ENCODE measurements at places on chromosomes 7 and 10.

DNA sequence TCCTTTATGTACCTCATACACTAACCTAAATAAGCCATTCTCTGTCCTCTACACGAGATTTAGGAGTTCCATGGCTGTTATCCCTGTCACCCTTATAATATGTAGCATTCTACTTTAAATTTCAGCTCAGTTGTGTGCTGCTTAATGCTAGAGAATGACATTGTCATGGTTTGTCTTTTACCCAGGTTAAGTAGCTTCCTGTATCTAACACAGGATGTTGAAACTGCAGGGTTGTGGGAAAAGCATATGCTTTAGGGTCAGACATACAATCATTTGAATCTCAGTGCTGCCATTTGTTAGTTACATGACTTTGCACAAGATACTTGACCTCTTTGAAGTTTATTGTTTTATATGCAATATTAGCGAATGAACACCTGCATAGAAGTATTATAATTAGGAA lies 235.1 kb upstream of the CACNA2D1 start:
- ATAC-seq = no peak

DNA sequence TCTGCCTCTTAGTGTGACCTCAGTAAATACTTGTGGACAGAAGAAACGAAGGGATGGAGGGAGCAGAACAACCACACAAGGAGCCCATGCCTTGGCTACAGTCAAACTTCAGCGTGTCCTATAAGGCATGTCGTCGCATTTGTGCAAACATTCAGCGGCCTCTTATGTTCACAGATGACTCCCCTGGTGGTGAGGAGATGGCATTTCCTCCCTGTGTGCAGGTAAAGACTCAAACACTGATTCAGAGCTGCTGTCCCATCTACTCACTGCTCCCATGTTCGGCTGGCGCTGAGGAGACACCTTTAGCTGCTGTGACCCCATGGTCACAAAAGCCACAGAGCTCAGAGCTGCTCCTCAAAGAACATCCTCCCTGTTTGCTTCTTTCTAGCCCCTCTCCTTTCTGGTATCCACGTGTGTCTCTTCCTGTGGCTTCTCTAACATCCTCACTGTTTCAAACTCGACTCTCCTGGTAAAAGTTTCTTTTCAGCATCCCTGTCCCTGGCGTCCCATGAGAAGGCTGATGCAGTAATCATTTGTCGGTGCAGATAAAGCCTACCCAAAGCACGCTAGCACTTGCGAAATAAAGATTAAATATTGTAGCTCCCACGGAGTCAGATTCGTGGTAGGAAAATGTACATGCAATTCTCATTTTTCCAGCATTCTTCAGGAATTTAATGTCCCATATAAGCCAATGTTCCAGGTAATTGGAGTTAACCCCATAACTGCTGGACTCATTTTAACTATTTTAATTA lies 124.9 kb upstream of the NEBL start:
- ATAC-seq = no peak

DNA sequence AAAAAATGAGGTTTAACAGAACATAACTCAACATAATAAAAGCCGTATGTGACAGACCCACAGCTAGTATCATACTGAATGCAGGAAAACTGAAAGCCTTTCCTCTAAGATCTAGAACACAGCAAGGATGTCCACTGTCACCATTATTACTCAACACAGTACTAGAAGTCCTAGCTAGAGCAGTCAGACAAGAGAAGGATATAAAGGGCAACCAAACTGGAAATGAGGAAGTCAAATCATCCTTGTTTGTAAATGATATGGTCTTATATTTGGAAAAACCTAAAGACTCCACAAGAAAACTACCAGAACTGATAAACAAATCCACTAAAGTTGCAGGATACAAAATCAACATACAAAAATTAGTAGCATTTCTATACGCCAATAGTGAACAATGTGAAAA lies 45.9 kb downstream of the C10orf71 start:
- ATAC-seq = no peak

DNA sequence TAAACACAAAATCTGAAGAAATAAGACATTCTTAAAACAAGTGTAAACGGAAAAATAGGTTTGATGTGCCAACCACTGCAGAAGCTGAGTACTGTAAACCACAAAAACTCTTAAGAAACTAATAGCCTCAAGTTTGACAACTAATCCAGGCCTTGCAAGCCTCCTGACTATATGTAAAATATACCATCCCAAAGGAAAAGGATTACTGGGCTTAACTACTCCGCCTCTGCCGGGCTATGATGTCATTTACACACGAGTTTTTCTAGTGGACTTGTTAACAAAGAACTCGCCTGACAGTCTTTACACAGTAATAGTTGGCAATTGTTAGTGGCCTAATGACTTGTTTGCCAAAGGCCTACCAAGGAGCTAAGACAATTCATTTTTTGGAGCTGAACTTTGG lies 2.1 kb downstream of the KIF5B start:
- ATAC-seq = no peak

DNA sequence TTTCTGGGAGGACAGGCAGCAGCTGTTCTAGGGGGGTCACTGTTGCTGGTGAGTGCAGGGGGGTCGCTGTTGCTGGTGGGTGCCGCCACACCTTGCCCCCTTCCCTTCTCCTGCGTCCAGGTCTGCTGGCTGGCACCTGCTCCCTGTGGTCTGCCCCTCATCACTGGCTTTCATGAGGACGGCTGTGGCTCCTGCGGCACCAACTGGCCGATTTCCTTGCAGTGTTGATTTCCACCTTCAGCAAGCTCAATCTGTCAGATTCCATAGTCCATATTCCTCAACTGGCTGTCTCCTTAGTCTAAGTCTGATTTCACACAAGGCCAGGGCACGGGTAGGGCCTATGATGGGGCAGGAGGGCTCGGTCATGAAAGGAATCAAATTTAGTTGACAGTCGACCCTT lies 23.4 kb upstream of the GRB10 start:
- ATAC-seq = no peak
